ENCODE measurements at places on chromosomes 1 and 21.

GRCh38 chr1:155305881-155306391, 2.7 kb upstream of the FDPS start:
- no peak for DNase-seq

DNA sequence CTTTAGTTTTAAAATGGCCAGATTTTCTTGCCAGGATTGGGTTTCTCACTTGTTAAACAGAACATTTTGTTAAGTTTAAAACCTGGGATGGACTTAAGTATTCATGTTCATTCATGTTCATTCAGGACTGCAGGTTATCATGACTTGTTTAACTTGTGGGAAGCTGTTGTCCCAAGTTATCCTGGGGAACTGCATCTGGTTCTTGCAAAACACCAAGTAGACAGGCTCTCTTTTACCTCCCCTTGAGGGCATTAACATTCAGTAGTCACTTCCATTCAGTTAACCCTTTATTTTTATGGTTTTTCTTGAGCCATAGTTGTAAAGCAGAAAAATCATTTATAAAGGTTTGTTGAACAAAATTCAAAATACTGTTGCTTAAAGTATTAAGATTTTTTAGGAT, 8.1 kb downstream of the SOD1 start:
- DNase-seq: no peak

DNA sequence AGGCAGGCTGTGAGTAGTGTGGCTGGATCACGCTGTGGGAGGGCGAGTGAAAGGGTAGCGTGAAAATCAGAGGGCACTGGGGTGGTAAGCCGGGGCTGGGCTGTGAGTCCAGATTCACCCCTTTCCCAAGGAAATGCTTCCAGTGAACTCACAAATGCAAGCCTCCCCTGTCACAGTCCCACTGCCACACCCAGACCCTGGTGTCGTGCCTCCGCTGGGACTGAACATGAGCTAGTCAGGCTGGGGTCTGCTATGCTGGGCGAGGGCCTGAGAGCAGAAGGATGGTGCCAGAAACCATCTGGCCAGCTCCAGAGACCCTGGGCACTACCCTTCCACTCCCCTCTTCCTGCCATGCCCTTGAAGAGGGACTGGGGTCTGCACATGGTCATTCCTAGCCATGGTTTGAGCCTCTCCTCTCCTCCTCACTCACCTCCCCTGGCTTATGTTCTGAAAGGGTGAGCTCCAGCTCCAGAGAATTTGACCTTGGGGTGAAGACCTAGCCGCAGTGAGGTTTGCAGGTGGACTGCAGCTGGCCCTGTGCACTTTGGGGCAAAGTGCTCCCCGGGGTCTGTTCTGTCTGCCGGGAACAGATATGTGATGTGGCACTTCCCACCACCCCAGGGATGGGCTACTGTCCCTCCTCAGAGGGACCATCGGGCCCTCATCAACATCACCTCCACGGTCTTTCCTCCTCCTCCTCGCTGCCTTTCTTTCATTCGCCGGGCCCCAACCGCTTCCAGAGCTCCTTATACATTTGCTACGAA, 365.6 kb downstream of the RPS6KC1 start:
- no peak for DNase-seq

DNA sequence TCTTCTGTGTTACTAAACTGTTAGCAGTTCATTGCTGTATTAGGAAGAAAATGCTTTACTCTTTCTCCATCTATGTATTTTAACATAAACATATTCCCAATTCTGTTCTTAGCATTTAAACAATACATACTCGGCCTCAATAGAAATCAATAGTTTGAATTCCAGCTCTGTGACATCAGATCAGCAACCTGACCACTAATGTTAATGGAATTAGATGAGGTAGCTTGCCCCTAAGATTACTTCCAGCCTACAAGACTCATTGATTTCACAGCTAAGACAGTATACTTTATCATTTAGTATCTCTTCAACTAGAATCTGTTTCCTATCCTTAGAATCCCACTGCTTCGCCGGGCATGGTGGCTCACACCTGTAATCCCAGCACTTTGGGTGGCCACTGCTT, 38.9 kb downstream of the EPRS1 start:
- no peak for DNase-seq

GRCh38 chr1:221053889-221054288, 174.6 kb downstream of the HLX start:
- DNase-seq: no peak

GRCh38 chr21:22763442-22763841, 1765.2 kb downstream of the NCAM2 start:
- no peak for DNase-seq

DNA sequence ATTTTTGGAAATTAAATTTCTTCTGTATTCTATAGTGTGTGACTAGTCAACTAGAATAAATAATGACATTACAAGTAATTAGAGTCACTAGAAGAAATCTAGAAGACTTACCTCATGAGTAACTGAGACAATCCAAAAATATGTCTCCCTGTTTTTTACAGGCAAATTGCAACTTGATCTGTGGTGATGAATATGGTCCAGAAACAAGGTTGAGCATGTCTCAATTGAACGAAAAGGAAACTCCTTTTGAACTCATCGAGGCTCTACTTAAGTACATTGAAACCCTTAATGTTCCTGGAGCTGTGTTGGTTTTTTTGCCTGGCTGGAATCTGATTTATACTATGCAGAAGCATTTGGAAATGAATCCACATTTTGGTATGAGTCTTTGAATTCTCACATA, 36.7 kb downstream of the DHX9 start:
- DNase-seq: no peak

DNA sequence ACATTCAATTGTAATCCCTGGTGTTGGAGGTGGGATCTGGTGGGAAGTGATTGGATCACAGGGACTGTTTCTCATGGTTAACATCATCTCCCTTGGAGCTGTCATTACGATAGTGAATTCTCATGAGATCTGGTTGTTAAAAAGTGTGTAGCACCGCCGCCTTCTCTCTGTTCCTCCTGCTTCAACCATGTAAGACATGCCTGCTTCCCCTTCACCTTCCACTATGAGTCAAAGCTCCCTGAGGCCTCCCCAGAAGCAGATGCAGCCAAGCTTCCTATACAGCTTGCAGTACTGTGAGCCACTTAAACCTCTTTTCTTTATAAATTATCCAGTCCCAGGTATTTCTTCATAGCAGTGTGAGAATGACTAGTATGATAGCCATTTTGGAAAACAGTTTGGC, 30.1 kb upstream of the TRIM62 start:
- no peak for DNase-seq

DNA sequence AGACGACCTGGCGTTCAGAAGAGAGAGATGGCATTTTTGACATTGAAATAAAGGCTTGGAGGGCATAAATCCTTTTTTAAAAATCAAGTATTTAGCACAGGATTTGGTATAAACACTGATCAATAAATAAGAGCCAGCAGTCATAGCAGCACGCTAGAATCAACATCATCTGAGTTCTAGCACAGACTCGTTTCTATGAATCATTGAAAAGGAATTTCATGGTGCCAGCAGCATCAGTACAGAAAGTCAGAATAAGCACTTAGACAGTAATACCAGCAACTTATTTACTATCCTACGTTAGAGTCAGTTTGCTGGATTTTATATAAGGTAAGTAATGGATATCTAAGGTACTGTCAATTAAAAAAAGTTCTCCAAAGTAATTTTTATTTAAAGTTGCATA, 119.3 kb downstream of the HLCS start:
- peak; percentile 38 for DNase-seq
